PC-9 (cell line): ENCODE measurements at places on chromosomes 6 and 20.
A peak's percentile ranks its signal among the peaks of the same experiment; 100 is the strongest.

DNA sequence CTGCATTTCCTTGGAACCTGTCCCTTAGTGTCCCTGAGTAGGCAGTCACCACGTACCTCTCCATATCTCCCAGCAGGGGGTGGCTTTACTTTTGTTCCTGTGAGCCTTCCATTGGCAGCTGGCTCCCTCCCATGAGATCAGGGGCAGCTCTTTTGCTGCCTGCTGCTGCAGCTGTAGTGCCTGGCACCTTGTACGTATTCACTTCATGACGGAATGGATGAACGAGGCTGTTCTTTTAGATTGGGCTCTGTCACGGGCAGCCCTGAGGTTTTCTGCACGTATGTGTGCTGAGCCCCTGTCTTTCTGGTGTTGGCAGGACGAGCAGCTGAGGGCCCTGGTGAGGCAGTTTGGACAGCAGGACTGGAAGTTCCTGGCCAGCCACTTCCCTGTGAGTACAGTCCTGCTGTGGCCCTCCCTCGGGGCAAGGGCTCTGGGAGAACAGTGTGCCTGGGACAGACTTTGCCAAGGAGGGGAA lies 14.6 kb downstream of the MYBL2 start:
- DNase-seq = no peak

- DNase-seq = no peak
Measured at GRCh38 chr20:34996243-34997028, 40.8 kb downstream of the MYH7B start.

DNA sequence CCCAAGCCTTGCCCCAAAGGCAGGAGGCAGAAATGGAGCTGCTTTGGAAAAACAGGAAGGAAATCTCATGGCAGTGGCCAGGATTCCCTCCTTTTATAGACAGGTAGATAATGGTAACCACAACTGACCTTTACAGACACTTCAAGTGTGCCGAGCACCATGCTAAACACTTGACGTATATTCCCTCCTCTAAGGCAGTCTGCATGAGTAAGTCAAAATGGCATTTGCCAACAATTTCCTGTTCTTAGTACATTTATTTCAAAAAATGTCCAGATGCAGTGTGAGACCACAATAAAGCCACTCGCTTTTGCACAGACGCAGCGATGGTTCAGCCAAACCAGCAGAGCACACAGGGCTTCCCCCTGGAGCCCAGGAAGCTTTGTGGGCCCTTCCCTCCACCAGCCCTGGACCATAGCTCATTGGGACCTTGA lies 16.5 kb upstream of the GPR6 start:
- DNase-seq = peak; percentile 90

DNA sequence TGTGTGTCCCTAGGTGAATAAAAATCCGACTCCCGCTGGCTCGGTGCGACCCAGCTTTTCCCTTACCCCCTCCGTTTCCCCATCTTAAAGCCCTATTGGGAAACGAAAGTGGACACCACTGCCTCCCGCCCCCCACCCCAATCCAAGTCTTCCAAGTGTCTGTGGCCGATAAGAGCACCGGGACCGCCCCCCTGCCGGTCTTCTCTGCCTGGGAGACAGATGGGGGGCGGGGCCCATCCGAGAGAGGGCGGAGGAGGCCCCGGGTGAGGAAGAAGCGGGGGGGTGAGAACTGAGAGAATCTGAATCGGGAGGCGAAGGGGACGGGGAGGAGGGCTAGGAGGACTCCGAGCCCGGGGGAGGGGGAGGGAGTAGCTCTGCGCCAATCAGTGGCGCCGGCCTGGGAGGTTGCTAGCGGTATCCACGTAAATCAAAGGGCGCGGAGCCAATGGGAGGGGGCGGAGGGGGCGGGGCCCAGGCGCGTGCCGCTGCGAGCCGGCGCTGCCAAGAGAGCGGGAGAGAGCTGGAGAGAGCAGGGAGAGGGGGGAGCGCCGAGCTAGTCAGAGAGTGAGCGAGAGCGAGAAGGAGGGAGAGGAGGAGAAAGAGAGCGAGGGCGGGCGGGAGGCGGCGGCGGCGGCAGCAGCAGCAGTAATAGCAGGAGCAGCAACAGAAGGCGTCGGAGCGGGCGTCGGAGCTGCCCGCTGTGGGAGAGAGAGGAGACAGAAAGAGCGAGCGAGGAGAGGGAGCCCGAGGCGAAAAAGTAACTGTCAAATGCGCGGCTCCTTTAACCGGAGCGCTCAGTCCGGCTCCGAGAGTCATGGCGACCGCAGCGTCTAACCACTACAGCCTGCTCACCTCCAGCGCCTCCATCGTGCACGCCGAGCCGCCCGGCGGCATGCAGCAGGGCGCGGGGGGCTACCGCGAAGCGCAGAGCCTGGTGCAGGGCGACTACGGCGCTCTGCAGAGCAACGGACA lies at the start of gene POU3F2:
TSS of gene POU3F2 (plus strand) at position 515 of the 972 bp plus-strand sequence. CDS start at position 815, 300 bp downstream.
- DNase-seq = peak; percentile 52

- no peak for DNase-seq
Measured at GRCh38 chr20:57450419-57450818, 59.2 kb downstream of the RBM38 start.

GRCh38 chr20:53738039-53738944 lies 144.7 kb upstream of the ZNF217 start:
- peak; percentile 97 for DNase-seq

GRCh38 chr6:4939241-4939640 lies 64.6 kb downstream of the RPP40 start:
- DNase-seq = no peak

DNA sequence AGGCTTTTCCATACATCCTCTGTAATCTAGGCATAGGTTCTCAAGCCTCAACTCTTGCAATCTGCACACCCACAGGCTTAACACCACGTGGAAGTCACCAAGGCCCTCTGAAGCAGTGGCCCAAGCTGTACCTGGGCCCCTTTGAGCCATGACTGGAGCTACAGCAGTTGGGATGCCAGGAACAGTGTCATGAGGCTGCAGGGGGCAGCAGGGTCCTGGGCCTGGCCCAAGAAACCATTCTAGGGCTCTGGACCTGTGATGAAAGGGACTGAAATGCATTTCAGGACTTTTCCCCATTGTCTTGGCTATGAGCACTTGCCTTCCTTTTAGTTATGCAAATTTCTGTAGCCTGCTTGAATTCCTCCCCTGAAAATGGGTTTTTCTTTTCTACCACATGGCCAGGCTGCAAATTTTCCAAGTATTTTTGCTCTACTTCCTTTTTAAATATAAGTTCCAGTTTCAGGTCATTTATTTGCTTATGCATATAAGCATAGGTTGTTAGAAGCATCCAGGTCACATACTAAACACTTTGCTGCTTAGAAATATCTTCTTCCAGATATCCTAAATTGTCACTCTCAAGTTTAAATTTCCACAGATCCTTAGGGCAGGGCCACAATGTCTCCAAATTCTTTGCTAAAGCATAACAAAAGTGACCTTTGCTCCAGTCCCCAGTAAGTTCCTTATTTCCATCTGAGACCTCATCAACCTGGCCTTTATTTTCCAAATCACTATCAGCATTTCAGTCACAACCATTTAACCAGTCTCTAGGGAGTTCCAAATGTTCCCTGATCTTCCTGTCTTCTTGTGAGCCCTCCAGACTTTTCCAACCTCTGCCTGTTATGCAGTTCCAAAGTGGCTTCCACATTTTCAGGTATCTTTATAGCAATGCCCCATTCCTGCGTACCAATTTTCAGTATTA lies 48.6 kb upstream of the CD2AP start:
- DNase-seq = no peak

DNA sequence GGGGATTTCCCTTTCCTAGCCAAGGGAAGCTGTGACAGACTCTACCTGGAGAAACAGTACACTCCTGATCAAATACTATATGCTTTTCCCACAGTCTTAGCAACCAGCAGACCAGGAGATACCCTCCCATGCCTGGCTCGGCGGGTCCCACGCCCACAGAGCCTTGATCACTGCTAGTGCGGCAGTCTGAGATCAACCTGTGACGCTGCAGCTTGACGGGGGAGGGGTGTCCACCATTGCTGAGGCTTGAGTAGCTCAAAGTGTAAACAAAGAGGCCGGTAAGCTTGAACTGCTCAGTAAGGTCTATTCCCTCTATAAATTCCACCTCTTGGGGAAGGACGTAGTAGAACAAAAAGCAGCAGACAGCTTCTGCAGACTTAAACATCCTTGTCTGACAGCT lies 63.2 kb downstream of the WASF1 start:
- no peak for DNase-seq

- DNase-seq = no peak
Measured at GRCh38 chr6:169323221-169323620, 69.6 kb upstream of the THBS2 start.

DNA sequence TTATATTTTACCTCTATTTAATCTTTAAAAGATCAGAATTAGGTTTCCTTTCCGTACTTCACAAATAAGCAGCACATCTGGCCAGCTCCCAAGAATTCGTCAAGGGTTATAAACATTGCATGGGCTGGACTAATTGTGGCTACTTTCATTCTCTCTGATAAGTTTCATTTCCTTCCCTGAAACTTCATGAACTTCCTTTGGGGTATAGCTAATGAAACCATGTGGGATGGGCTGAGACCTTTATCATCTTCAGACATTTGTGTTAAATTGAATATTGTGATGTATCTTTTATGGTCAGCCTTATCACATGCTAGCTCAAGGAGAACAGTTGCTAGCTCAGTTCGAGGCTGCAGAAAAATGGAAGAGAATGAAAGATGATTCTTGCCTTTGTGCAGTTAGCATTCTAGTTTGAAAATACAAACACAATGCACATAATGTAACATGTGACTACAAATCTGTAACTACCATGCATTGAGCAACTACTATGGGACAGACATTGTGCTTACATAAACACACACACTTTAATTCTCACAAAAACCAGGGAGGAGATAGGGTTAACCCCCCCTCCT lies 1.7 kb upstream of the GMPR start:
- no peak for DNase-seq

DNA sequence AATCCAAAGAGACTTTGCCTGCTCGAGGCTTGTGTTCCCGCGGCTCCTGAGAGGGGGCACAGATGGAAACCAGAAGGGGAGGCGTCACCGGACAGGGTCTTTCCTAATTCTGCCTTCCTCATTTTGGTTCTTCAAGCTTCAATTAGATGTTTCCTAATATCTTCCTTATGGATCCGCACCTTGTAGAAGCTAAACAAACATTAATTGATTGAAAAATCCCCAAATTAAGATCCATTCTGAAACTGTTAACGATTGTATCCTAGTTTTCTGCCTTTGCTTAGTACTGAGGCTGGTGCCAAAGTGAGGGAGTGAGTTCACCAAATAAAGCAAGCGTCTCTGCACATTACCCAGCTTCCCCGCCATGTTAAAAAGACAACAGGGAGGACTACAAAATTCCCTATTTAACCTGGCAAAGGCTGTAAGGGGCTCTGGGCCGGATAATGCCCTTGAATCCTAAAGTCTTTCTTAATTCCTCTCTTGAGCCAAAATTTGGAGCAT lies 123.2 kb downstream of the GPX5 start:
- DNase-seq = no peak

- no peak for DNase-seq
Measured at GRCh38 chr6:157155804-157156203, 167.5 kb downstream of the TMEM242 start.

DNA sequence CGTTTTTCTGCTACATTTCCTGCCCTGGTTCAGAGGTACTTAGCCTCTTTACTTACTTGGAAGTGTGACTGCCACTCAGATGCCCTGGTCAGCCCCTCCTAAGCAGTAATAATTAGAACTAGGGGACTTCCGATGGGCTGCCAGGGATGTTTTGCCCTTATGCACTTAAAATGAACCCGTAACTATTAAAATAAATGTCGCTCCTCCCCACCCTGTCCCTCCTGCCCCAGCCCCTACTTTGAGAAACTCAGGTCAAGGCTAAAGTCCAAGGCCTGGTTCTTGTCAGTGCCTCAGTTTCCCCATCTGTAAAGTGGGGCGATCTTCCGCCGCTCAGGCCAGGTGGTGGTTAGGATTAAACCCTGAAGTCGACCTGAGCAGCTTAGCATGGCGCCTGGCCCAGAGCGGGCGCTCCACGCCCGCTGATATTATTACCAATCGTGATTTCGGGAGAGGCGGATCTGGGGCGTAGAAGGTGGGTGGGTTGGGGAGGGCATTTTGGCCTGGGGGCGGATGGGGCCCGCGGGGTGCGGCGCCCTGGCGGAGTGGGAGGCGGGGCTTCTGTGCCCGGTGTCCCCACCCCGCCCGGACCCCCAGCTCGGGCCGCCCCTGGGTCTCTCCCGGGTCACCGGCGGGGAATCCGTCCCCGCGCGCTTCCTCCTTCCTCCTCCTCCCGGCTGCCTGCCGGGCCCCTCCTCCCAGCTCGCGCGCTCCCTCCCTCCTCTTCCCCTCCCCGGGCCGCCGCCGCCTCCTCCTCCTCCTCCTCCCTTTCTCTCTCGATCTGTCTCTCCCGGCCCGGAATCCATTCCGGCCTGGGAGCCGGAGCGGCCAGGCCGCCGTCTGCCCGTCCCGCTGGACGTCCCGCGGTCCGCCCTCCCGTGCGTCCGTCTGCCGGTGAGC lies at the start of gene SRC:
TSS of gene SRC (plus strand) at position 802 of the 897 bp plus-strand sequence. CDS start 38,014 bp downstream, outside the sequence.
- no peak for DNase-seq

DNA sequence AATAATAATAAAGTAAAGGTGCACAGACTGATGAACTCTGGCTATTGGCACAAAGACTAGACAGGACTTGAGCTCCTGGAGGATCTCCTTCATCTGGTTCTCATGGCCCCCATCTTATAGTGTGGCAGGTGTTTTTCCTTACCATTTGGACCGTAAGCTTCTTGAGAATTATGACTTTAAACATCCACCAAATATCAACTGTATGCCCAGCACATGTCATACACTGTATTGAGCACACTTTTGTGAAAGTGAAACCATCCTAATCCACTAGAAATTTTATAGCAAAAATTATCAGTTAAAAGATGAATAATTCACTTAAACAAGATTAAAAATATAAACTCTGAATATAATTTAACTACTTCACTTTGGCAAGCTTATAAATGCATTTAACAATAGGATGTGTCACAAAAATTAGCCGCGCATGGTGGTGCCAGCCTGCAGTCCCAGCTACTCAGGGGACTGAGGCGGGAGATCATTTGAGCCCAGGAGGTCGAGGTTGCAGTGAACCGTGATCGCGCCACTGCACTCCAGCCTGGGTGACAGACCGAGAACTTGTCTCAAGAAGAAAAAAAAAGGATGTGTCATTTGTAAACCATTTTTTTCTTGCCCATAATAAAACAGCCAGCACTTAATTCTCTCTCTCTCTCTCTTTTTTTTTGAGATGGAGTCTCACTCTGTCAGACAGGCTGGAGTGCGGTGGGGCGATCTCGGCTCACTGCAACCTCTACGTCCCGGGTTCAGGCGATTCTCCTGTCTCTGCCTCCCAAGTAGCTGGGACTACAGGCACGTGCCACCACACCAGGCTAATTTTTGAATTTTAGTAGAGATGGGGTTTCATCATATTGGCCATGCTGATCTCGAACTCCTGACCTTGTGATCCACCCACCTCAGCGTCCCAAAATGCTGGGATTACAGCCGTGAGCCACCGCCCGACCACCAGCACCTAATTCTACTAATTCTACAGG lies 9.1 kb downstream of the HIVEP2 start:
- DNase-seq = no peak

GRCh38 chr6:111686932-111687266 lies 81.2 kb upstream of the TRAF3IP2 start:
- no peak for DNase-seq
